Right renal cortex interstitium (tissue), 3 donors: ENCODE measurements at places on chromosomes 2 and 18. TPM values are rescaled to one million over a fixed set of nuclear protein-coding genes. Genes with fewer than 3 reads are reported as not detected.
A peak's percentile ranks its signal among the peaks of the same experiment; 100 is the strongest.

DNA sequence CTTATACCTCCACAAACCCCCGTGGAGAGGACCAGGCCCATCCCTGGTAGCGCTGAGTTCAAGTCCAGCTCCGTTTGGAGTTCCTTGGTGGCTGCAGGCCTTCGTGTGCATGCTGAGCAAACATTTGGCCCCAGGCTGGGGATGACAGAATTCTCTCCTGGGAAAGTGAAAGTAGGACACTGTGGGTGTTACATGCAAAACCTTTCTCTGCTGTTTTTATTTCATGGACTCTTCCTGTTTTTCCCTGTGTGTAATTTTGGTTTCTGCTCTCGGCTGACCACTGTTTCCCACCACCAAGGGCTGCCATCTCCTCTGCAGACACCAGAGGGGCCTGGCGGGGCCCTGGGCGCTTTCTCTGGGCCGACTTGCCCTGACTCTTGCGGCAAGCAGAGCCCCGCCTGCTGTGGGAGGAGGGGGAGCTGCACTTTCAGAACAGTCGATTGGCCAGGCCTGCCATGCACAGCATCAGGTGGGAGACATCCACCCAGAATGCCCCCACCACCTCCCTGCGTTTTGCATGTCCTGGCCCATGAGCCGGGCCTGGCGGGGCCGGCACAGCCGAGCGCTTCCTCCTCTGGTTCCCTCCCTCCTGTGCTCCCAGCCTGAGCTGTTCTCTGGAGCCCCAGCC lies 102.4 kb downstream of the CABLES1 start:
- DNase-seq: no peak

DNA sequence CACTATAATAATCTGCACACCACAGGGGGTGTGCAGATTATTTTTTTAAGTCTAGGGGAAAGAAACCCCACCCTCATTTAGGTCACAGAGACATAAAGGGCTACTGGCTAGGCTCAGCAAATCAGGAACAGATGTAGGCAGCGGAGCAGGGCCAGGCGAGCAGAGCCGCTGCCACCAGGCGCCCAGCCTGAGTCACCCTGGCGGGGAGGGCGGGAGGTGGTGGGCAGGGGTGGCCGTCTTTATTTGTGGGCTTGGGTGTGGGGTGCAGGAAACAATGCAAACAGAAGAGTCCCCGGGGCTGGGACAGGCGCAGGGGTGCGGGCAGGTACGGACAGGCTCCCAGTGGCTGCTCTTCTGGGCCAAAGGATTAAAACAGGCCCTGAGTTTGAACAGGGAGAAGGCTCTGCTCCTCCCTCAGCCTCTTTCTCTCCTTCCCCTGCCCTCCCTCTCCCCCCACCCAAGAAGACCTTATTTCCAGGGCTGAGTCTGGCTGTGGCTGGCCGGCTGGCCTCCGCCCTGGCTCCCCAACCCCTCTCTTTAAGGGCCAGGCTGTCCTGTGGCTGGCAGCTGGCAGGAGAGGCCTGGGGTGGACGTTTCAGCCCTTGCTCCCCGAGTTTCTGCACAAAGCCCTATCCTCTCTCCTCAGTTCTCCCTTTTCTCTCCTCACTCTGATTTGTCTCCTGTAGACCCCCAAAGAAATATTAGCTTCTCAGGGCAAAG lies 142.9 kb upstream of the SMAD2 start:
- no peak for DNase-seq

DNA sequence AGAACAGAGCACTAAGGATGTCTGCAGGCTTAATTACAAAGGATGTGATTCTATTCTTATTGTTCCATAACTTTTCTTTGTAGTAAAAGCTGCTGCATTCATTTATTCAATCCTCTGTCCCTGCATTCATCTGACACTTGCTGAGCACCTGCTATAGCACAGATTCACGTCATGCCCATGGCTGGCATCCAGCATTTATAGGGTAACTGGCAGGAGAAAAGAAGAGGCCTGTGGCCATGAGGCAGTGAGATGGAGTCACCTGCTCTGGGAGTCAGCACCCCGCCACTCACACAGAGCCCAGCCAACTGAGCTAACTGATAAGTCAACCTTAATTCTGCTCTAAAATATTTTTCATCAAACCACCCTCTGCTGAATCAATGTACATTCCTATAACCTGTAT lies 18.3 kb upstream of the CDC42EP3 start:
- no peak for DNase-seq

GRCh38 chr18:23972453-23972852 lies 42.1 kb upstream of the TTC39C start:
- no peak for DNase-seq

GRCh38 chr18:64179556-64180080 lies 30.7 kb upstream of the LINC00305 start:
- no peak for DNase-seq

DNA sequence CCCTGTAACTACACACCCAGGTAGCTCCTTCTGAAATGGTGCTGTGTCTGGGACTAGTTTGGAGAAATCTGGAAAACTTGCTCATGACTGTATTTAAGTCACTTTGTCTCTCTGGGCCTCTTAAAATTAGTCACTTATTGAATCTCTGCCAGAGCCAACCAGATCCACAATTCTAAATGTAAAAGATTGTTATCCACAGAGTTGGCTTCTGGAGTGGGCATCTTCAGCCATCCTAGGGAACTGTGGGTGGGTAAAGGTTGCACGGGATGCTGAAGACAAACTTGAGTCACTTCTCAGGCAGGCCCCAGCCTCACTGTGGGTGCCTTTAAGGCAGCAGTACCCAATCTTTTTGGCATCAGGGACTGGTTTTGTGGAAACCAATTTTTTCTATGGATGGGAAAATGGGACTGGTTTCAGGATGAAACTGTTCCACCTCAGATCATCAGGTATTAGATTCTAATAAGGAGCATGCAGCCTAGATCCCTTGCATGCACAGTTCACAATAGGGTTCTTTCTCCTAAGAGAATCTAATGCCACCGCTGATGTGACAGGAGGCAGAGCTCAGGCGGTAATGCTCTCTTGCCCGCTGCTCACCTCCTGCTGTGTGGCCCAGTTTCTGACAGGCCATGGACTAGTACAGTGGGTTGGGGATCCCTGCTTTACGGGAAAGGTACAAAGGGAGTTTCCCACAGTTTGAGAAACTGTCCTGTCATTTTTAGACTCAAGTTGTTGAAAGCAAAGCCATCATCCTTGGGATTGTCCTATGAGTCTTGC lies 98.3 kb upstream of the SPRED2 start:
- DNase-seq: no peak

GRCh38 chr18:27144672-27145071 lies 40.4 kb downstream of the CHST9 start:
- DNase-seq: no peak

DNA sequence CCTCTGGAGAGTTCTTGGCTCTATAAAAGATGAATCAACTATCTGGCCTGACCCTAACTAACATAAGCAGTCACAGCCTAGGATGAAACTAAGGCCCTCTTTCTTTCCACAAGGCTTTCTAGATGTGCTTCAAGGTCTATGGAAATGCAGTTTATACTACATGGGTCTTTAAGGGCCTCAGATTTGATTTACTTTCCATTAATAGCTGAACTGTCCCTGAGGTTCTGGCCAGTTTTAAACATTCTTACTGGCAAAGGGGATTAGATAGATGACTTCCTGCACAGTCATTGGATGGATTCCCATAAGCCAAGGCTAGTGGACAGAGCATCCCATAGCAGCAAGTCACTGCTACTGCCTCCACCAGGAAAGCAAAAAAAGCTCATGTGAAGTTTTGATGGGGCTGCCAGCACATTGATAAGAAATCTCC lies 38.1 kb upstream of the LCLAT1 start:
- DNase-seq: no peak

GRCh38 chr2:162261032-162261945 lies 18.0 kb upstream of the FAP start:
- DNase-seq: no peak

- no peak for DNase-seq
Observed at GRCh38 chr2:196337208-196337953, 166.0 kb upstream of the STK17B start.

- DNase-seq: no peak
Observed at GRCh38 chr2:9264301-9264700, 57.7 kb downstream of the ASAP2 start.

NT5C1B gene
- 0.61 TPM for polyA plus RNA-seq

- DNase-seq: no peak
Observed at GRCh38 chr2:130339885-130340745, 2.6 kb upstream of the IMP4 start.

DNA sequence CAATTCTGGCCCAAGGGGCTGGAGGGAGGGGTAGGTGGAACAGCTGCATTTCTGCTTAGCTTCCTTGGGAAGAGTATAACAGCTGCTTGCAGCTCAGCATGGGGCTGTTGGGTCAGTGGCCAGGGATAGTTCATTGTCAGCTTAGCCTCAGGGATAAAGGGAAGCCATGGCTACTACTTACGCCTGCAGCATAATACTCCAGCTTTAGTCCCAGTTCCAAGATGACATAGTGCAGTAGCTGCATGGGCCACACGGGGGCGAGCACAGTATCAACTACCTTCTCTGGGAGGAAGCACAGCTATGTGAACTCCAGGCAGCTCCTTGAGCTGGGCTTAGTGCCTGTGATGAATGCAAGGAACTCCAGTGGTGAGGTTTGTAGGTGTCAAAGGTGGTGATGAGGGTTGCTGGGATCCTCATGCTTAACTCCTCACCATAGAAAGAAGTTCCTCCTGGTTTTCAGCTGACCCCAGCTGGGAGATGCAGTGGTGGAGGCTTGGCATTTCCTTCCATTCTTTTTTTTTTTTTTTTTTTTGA lies 35.4 kb upstream of the RHOB start:
- DNase-seq: no peak

- peak; percentile 59 for DNase-seq
Observed at GRCh38 chr18:23515911-23516546, 12.7 kb downstream of the RMC1 start.

GRCh38 chr2:37436323-37436722 lies 91.9 kb downstream of the QPCT start:
- DNase-seq: no peak

- no peak for DNase-seq
Observed at GRCh38 chr18:32595832-32596231, 125.2 kb upstream of the GAREM1 start.

CNRIP1 gene
- polyA plus RNA-seq: 26.0 TPM

SCN9A gene
- 1.5 TPM for polyA plus RNA-seq

GAL3ST2 gene
- 0.37 TPM for polyA plus RNA-seq

GRCh38 chr2:217741381-217741955 lies 261.3 kb downstream of the TNS1 start:
- no peak for DNase-seq

IL1F10 gene
- polyA plus RNA-seq: not detected

DNA sequence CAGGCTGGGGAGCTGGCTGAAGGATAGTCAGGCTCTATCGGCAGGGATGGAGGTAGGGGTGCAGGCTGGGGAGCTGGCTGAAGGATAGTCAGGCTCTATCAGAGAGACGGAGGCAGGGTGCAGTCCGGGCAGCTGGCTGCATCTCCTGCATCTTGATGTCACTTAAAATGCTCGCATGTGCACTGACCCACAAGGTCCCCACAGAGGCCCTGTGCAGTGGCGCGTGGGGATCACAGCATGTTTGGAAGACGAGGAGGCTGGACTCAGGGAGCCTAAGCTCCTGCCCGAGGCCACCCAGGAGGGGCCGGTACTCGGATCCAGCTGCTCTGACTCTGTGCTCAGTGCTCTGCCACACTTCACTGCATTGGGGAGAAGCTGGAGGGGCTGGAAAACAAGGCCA lies 189.0 kb upstream of the HDAC4 start:
- DNase-seq: no peak

- DNase-seq: no peak
Observed at GRCh38 chr2:225971433-225971832, 571.9 kb downstream of the NYAP2 start.

DNA sequence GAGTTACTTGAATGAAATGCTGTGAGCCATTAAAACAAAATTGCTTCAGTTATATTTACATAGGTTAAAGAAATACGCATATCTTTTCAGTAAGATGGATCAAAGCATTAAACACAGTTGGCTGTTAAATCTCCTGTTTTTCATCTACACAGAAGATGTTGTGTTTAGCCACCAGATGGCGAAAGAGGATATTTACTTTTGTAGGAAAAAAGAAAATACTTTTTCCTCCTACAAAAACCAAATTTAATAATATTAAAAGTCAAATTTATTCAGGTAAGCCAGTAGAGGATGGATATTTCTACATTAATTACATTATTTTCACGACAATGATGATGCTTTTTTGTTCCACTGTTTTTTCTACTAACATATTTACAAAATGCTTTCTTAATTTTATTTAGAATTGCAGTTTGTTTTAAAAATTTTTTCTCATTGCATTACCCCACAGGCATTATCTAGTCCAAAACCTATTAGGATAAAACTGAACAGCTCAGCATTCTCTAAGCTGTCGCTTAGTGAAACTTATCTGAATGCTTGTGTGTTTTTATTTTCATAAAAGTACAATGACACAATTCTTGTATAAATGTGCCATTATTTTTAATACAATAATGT lies 173.7 kb downstream of the ASXL3 start:
- no peak for DNase-seq

- no peak for DNase-seq
Observed at GRCh38 chr2:217900010-217900779, 102.6 kb downstream of the TNS1 start.

CYS1 gene
- polyA plus RNA-seq: 96.9 TPM

DNA sequence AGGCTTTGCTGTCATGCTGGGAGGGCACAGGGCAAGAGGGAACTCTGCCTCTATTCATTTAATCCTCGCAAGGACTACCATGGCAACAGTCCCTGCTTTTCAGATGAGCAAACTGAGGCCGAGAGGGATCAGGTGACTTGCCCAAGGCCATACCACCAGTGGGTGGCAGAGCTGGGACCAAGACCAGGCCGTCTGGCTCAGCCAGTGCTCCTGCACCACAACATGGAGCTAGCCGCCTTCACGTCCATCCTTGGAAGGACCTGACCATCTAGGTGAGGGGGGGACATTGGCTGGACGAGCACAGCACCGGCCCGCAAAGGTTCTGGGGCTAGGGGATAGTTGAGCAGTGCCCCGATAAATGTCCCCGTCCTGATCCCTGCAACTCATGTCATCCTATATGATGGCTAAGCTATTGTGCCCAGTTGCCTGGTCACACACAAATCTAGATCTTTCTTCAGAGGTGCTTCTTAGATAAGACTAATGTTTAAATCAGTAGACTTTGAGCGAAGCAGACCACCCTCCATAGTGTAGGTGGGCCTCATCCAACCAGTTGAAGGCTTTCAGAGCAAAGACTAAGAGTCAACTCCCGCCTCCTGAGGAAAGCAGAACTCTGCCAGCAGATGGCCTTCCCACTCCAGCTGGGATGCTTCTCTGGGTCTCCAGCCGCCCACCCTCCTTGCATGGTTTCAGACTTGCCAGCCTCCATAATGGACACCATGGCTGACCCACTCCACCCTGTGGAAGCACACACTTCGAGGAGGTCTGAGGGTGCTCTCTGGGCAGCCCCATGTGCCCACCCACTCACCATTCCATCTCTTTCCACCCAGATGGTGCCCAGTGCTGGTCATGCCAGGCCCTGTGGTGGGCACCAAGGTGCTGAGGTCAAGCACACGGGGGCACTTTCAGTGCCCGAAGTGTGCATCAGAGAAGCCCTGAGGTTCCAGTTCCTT lies 214.8 kb upstream of the RAB6C start:
- no peak for DNase-seq
